MG63 (cell line): ENCODE measurements at places on chromosomes 12 and 14.

DNA sequence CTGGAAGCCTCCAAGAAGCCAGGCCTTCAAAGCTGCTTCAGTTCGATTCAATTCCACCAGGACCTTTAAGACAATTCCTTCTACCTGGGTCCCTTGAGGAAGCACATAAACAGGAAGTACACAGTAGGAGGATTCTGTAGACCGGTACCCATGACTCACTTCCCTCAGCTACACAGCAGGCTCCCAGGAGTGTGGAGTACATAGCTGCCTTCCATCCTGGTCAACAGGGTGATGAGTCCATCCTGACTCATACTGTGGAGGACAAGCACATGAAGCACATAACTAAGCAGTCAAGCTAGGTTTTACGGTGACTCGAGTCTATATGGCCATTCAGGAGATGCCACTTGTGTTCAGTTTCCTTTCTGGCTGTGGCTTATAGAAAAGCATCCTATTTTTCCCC is 197.6 kb upstream of the RBM19 start:
- peak; percentile 63 for DNase-seq

DNA sequence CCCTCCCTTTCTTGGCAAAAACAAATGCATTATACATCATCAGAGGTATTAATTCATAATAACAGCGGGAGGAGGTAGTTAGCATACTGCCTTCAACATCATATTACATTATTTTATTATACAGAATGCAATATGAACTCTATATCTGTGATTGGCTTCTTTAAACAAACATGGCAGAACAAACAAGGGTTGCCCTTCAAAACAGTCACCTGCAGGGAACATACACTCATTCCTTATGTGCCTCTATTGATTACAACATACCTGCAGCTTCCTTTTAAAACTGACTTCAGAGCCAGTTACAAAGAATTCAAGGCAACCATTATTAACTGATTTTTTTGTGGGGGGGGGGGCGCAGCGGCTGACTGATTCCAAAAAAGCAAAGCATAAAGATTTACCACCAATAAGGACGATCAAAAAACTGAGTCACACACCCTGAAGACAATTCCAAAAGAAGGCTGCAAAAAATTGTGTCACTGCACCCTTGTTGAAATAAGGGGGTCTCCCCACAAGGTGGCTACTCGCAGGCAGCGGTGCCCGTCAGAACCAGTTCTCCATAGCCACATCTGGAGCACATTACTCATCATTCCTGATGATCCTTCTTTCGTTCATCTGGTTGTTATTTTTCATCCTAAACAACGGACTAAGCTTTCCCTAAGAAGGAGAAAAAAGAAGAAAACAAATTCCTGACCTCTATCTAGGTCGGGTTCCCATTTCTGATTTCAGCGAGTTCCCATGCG is 51.8 kb downstream of the SMUG1 start:
- no peak for DNase-seq

- DNase-seq, result no peak
Measured at GRCh38 chr14:72524295-72524629, 369.6 kb downstream of the DPF3 start.

- no peak for DNase-seq
Measured at GRCh38 chr12:66620026-66620425, 58.9 kb downstream of the GRIP1 start.

- DNase-seq, result peak; percentile 88
Measured at GRCh38 chr14:61103541-61104339, 122.7 kb downstream of the SLC38A6 start.

DNA sequence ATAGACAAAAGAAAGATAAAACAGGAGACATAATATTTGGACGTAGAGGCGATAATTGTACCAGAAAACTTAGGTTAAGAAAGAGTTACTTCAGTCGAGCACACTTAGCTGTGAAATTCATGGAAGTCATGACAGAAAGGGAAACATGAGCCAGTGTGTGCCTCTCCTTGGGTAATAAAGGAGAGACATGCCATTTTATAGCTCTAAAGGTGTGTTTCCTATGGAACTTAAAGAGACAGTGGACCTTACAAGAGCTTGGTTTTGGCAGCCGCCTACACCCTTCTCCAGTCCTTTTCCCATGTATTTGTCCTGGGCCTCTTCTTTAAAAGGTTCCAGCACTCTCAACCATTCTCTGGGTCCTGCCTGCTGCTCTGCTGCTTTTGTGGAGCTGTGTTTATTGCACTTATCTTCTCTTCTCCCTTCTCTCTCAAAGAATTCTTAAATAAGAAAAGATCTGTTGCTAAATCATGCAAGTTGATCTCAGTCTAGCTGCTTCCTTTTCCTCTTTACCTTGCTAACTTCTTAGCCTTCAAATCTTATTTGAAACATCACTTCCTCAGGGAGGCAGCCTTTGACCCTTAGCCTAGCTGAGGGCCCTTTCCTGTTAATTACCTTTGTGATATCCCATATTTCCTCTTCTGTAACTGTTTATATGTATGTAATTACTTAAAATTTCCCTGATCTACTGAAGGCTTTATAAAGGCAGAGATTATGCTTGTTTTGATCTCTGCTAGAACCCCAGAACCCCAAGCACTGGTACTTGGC is 81.8 kb upstream of the EVL start:
- no peak for DNase-seq

GRCh38 chr12:72746048-72746447 is 473.9 kb downstream of the TRHDE start:
- no peak for DNase-seq

GRCh38 chr14:48527832-48528231 is 852.4 kb upstream of the MDGA2 start:
- DNase-seq, result no peak

DNA sequence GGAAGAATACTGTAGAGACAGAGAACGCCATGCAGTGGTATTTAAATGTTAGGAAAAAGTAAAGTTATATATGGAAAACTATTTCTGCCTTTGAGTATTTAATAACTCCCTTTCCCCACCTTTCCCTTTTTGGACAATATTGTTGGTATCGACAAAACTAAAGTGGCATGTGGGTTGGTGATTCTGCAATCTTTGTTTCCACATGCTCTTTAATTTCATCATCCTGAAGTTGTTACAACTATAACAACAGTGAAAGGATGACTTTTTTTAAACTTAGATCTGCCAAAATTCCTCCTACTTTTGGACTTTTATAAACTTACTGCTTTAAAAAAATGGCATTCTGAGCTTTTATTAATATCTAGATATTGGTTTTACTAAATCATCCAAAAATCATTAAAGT is 25.3 kb downstream of the TTC8 start:
- DNase-seq, result no peak

- no peak for DNase-seq
Measured at GRCh38 chr12:118582863-118583262, 206.5 kb downstream of the SUDS3 start.

DNA sequence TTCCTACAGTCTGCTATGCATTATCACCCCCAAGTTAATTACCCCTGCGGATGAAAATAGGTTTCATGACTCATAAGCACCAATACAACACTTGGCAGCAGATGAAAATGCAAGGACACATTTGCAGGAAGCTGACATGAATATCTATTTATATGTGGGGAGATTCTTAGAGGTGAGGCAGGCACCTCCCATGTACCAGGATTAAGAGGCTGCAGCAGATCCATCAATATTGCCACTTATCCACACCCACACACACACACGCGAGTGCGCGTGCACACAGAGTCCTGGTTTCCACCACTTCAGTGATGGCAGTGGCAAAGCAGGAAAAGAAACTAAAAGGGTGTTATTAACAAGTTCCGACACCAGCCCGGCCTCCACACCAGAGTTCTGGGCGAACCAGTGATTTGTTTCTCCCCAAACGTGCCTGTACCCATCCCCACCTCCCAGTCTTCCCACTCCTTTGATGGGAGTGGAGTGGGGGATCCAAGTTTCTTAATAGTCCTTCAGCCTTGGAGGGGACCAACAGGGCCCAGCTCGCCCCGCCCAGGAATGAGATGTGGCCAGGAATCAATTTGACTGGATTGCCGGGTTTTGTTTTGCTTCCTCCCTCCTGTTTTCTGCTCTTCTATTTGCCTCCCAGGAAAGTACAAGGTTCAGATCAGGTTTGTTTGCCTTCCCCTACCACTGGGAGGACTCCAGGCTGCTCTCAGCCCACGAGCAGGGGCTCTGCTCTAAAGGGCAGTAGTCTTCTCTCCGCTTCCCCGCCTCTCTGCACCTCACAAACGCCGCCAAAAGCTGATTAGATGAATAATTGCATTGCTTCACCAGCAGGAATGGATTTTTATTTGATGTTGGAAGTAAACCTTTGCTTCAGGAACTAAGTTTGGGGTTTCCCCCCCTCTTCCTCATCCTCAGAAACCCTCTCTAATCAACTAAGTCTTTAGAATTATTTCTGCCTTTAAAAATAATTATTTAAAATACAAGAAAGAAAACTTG is 5.2 kb downstream of the IRF2BPL start:
- peak; percentile 49 for DNase-seq

- DNase-seq, result peak; percentile 64
Measured at GRCh38 chr12:75724928-75725312, 213.5 kb upstream of the KRR1 start.

GRCh38 chr12:10989107-10989506 is 2.4 kb upstream of the TAS2R50 start:
- no peak for DNase-seq

- no peak for DNase-seq
Measured at GRCh38 chr12:109386059-109386433, 38.3 kb downstream of the MYO1H start.

- no peak for DNase-seq
Measured at GRCh38 chr12:92272061-92272964, 126.7 kb upstream of the BTG1 start.

GRCh38 chr14:64968651-64969050 is 3.5 kb downstream of the RAB15 start:
- no peak for DNase-seq

- no peak for DNase-seq
Measured at GRCh38 chr12:62297321-62297720, 37.1 kb downstream of the USP15 start.

- DNase-seq, result no peak
Measured at GRCh38 chr12:67202678-67203012, 66.5 kb upstream of the CAND1 start.

DNA sequence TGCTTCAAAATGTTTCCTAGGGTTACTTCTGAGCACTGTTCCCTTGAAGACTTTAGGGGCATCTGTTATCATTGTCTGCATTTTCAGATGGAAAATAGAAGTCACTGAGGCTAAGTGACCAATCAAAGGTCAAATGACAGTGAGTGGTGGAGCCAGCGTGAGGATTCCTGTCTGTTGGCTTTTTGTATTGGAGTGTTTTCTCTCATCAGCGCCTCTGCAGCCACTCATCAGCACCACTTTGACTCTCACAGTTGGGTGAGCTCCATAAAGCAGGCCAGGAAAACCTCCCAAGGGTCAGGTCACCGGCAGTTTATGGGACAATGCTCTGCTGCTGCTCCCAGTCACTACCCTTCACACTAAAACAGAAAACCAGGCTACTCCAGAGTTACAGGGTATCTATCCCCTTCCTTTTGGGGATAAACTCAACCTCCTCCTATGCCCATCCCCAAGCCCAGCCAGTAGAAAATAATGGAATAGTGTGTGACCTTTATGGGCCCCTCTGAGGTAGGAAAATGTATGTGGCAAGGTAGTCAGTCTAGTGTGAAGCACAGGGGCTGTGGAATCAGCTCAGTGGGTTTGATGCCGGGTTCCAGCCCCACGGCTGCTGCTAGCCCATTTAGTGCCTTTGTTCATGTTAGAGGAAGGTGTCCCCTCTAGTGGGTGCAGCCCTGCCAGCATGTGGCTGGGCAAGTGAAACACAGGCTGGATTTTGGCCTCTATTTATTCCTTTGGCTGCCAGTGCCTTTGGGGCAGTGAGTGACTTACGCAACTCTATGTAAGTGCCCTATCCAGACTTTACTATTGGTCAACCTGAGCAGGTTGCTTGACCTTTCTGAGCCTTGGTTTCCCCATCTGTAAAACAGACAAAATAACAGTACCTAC is 133.8 kb upstream of the CPM start:
- DNase-seq, result no peak

DNA sequence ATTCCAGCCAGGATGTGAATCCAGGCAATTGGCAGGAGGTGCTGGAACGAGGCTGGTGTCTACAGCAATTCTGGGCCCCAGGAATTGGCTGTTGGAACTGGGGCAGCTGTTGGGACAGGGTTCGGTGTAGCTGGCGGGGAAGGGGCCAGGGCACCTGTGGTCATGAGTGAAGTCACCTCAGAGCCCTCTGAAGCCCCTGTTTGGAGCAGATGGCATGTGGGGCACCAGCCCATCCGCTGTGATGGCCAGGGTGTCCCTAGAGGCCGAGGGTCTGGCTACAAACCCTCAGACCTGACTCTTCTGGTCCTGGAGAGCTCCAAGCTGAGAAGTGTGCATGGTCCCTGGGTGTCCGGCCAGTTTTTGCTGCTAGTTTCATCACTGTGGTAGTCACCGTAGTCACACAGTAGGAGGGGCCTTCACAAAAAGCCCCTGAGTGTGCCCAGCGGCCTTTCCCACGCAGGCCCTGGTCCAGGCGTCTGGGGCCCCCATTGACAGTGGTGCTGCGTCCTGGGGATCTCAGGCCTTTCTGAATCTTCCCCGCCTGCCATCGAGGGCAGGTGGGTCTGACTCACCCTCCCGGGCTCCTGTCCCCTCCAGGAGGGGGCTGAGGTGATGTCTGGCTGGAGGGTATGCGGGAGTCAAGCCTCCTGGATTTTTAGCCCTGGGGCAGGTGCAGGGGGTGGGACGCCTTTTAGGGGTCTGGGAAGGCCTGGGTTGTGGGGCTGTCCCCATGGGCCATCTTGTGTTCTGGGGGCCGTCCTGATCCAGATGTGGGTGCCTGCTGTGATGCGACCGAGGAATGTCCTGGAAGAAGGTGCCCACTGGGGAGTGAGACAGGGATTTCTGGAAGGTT is 368.0 kb downstream of the TMEM121 start:
- no peak for DNase-seq

- DNase-seq, result no peak
Measured at GRCh38 chr14:24197056-24197450, 1.8 kb upstream of the TM9SF1 start.

GRCh38 chr12:129080391-129080790 is 227.1 kb downstream of the GLT1D1 start:
- DNase-seq, result no peak

DNA sequence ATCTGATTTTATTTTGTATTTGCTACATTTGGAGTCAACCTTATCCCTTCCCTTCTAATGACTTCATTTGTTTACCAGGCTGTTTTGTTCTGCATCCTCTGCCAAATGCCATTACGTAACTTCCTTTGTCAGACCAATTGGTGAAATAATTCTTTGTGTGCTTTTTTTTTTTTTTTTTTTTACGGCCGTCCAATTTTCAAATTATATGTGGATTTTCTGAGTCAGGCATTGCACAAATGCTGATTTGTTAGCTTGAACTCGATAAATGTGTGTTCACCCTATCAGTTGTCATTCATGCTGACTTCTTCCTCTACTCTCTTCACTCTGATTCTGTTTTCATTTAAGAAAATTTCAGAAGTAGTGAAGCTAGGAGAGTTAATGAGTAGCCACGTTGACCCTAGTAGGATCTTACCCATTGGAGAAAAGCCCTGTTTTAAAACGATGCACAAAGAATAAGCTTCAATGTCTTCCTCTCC is 386.2 kb downstream of the DIO2 start:
- peak; percentile 1 for DNase-seq
